ENCODE measurements at places on chromosomes 2 and 18.
A peak's percentile ranks its signal among the peaks of the same experiment; 100 is the strongest.

- no peak for DNase-seq
Observed at GRCh38 chr18:64436111-64436510, 287.2 kb upstream of the LINC00305 start.

DNA sequence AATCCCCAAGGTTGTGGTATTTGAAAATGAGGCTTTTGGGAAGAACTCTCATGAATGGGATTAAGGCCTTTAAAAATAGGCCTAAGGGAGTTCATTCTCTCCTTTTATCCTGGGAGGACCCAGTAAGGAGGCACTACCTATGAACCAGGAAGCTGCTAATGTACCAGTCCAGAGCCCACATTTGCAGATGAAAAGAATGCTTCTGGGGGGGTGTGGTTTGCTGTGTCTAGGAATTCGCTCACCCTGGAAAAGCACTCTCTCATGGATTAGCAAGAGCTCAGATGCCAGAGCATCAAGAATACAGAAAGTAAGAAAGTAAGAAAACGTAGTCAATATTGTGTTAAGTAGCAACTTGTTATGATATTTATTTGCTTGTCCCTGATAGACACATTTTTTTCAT, 785.7 kb upstream of the GYPC start:
- no peak for DNase-seq

- DNase-seq: no peak
Observed at GRCh38 chr18:54999016-54999415, 39.8 kb upstream of the CCDC68 start.

- no peak for DNase-seq
Observed at GRCh38 chr18:8034674-8035073, 467.6 kb downstream of the PTPRM start.

GRCh38 chr2:120476141-120476540, 130.2 kb downstream of the INHBB start:
- DNase-seq: no peak

GRCh38 chr2:174031226-174031625, 66.1 kb upstream of the SP3 start:
- DNase-seq: no peak

DNA sequence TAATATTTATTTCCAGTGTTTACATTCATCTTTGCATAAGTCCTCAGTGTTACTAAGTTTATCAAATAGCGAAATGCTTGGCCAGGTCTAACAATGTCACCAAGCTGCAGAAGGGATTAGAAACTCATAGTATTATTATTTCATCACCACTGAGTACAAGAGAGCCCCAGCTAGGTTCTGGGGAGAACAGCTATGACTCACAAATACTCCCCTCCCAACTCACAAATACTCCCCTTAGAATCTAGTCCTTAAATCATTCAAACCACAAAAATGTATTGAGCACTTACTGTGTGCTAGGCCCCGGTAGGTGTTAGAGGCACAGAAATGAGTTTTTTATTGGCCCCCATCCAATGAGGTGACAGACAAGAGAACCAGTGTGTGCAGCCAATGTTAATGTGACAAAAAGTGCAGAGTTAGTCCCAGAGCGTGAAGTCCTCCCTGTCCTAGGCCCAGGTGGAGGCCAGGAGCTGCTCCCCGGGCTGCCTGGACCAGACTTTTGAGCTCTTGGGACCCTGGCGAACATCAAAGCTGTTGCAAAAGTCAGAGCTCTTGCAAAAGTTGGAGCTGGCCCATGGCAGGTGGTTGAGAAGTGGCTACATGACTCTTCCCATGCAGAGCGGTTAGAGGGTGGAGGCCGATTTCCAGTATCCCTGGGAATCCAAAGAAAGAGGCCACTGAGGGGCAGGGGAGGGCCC, 9.8 kb downstream of the STEAP3 start:
- peak; percentile 89 for DNase-seq

- DNase-seq: no peak
Observed at GRCh38 chr2:67782443-67782842, 280.4 kb downstream of the C1D start.

DNA sequence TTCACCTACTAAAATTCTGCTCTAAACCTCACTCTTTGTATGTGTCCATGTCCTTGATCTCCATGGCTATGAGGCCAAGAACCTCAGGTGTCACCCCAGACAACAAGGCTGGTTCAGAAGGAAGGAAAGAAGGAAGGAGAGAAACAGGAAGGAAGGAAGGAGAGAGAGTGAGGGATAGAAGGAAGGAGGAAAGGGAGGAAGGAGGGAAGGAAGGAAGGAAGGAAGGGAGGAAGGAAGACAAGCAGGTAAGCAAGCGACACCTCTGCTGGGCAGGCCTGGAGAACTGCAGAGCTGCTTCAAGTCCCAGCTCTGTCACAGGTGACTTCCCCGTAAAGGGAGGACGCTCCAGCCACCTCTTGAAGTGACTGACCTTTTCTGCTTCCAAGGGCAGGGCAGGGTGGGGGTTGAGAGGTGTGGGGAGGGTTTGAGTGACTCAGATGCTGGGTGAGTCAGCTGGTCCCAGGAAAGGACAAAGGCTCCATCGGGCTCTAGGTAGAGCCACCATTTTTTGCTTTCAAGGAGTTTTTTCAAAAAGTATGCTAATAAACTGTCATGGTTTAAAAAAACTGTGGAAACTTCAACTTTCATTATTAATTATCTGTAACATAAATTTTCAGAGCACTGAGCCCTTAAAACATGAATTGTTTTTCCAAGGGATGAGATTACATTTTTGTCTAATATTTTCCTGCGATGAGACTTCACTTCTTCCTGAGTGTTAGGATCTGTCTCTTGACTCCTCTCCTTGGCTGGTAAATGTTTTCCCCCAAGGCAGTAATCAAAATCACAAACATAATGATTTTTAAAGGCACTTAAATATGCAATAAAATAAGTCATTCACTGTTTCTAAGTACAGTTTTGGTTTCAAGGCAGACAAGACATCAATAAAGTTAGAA, 90.1 kb upstream of the L3MBTL4 start:
- no peak for DNase-seq

DNA sequence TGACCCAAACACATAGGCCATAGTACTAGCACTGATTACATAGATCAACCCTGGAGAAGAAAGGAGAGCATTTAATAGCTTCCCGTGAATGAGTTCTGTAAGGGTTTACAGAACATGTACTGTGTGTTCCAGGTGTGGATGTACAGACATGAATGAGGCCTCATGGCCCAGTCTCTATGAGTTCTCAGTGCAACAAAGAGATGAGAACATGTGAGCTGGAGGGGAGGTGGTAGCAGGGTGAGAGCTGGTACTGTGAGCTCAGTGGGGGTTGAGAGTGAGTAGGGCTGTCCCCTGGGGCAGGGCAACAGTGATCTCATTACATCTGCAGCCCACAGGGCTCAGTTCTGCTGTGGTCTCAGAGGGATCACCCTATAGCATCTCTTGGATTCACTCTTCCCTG, 42.6 kb upstream of the SPRED2 start:
- no peak for DNase-seq

DNA sequence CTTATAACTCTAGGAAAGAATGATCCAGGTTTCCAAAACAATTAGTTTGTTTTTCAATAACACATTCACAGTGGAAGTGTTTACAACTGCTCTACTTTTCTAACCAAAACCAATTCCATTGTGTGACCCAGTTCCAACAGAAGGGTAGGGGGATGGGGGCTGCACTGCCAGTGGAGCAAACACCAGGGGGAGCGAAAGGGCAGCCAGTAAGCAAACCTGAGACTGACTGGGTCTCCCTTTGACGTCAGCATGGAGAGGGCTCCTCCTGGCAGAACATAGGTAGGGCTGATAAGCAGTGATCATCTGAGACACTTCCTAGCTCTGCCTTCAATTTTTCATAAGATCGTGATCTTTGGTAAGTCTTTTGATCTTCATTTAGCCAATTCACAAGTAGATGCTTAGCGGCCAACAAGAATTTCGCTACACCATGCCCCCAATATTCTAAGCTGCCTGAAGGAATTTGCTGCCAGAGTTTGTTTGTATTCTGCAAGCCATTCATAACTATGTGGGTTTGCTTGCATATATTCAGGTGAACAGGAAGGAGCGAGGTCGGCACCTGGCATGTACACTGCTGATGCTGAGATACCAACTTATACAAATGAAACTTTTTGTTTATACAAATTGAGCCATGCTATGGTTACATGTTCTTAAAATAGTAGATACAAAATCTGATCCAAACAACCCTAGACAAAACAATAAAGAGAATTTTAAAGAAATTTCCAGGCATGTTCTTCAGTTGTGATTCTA, 45.9 kb downstream of the ST6GAL2 start:
- DNase-seq: no peak

GRCh38 chr2:30366199-30366691, 80.8 kb upstream of the LCLAT1 start:
- DNase-seq: no peak

DNA sequence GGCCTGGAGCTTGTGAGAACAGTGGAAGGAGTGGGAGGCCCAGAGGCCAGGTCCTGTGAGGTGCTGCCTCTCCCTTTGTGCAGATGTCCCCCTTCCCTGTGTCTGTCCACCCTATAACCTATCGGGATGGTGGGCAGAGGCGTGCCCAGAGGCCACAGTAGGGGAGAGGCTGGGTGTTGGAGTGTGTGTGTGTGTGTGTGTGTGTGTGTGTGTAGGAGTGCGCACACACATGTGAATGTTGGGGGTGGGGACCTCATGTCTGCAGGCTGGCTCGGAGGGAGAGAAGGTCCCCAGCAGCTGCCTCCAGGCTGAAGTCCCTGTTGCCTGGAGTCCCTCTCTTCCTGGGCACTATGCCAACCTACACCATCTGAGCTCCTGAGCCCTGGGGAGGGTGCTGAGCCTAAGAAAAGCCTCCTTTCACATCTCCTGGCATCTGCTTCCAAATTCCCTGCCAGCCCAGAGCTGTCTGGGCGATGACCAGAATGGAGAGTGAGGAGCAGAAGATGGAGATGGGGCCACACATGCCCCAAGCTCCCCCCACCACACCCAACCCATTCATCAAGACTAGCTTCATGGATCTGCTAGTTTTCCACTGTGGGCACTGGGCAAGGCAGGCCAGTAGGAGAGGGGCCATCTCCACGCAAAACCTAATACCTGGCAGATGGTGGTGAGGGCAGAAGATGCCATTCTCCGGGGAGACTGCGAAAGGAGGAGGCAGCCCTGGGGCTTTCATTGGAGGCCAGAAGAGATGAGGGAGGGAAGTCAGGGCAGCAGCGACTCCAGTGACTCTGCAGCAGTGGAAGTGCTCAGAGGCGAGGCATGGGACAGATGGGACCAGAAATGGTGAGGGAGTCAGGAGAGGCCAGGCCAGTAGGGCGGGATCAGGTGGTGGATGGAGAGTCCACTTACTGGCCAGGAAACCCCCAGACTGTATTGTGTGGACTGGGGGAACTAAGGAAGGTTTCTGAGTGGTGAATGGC, 20.3 kb downstream of the KCNK3 start:
- DNase-seq: no peak

- DNase-seq: no peak
Observed at GRCh38 chr2:47078541-47079482, 76.3 kb downstream of the STPG4 start.

DNA sequence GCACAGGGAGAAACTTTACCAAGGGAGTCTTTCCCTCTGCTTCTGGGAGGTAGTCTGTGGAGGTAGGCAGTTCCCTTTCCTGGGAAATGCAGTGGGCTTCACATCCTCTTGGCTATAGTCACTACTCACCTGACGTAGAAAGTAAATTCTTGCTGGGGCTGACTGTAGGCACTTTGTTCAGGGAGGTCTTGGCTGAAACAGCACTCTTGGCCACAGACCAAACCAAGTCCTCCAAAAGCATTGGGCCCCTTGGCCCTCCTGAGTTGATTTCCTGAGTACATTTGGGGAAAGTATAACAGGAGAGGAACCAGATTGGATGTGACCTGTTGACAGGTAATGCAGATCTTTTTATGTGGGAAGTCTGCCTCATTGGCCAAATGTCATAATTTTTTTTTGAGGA, 108.9 kb downstream of the MGAT5 start:
- DNase-seq: no peak

Data from H54 (cell line).